ENCODE measurements at places on chromosomes 1 and 21. TPM values are rescaled to one million over a fixed set of nuclear protein-coding genes. Genes with fewer than 3 reads are reported as not detected.

DNA sequence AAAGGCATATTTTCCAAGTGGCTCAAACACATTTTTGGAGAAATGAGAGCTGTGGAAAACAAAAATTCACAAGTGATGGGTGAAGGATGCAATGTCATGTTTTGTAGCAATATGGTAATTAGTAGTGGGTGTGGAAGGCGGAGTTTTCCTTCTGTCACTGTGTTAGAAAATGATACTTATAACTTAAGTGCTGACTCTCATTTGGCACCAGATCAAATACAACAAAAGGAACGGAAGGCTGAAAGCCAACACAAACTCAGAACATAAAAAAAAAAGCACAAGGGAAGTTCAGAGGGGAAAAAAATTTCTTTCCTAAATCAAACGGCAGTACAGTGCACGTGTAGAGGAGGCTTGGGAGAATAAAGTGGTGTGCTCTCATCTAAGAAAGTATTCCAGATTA, at the start of gene TNFSF18:
Gene TNFSF18, minus strand, starts transcription at position 77 of the 400 bp plus-strand sequence. Its CDS starts 45 bp downstream, at position 32.
- DNase-seq = no peak

DNA sequence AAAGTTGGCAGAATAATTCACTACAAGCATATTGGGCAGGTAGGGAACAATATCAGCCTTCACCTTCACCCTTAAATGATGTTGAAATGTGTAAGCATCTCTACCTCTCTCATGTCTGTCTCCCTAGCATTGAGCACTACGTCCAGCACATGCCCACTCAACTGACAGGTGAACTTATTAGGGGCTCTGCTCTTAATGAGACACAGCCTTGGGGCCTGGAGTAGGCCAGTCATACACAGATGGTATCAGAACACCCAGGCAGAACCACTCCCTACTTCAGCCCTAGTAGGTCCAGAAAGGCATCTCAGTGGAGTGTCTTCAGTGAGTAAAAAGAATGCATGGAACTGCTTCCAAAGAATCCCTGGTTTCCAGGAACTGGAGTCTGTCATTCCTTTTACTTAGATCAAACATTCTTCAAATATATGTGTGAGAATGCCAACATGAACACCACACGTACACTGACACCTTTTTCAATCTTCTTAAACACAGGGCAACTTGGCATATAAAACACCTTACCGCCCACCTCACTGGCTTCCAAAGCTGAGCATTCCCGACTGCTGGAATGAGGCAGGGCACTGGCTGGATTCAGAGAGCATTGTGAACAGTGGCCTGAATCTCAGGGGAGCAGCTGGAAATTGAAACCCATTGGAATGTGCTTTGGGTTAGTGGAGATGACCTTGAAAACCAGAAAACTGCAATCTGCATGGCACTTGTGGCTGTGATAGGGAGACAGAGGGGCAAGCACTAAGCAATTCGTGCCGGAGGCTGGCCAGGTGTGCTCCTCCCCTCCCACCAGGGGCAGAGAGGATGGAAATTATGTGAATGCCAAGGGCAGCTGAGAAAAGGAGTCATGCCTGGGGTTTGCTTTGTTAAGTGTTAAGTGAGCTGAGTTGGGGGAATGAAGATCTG, 24.2 kb upstream of the HSD3B1 start:
- no peak for DNase-seq

- DNase-seq = no peak
These were observed 9.1 kb upstream of the C1orf159 start for GRCh38 chr1:1124786-1125642.

- no peak for DNase-seq
These were observed 76.7 kb upstream of the KCNK2 start for GRCh38 chr1:215005656-215006345.

DNA sequence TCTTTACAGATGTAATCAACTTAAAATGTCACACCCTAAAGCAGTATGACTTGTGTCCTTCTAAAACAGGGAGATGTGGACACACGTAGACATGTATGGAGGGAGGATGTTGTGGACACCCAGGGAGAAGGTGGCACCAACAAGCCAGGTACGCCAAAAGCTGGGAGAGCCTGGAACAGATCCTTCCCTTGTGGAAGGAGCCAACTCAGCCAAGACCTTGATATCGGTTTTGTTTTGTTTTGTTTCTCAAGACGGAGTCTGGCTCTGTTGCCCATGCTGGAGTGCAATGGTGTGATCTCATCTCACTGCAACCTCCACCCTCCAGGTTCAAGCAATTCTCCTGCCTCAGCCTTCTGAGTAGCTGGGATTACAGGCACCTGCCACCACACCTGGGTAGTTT, 45.6 kb downstream of the CHAF1B start:
- no peak for DNase-seq

DNA sequence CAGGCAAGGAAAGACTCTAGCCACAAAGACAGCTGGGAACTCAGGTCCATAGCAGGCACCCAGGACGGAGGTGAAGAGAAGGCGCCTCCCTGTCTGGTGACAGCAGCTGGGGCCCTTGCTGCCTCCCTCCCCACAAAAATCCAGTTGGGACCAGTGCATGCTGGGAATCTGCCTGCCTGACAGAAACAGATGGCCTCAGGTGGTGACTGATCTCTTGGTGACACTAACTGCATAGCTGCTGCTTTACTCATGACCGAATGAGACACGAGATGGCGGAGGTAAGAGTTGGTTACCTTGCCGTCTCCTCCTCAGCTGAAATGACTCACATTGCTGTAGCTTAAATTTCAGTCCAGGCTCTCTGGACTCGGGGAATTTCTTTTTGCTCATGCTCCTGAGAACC, 130.3 kb downstream of the FGGY start:
- DNase-seq = no peak

- no peak for DNase-seq
These were observed 16.1 kb upstream of the HMGN1 start for GRCh38 chr21:39364949-39365348.

DNA sequence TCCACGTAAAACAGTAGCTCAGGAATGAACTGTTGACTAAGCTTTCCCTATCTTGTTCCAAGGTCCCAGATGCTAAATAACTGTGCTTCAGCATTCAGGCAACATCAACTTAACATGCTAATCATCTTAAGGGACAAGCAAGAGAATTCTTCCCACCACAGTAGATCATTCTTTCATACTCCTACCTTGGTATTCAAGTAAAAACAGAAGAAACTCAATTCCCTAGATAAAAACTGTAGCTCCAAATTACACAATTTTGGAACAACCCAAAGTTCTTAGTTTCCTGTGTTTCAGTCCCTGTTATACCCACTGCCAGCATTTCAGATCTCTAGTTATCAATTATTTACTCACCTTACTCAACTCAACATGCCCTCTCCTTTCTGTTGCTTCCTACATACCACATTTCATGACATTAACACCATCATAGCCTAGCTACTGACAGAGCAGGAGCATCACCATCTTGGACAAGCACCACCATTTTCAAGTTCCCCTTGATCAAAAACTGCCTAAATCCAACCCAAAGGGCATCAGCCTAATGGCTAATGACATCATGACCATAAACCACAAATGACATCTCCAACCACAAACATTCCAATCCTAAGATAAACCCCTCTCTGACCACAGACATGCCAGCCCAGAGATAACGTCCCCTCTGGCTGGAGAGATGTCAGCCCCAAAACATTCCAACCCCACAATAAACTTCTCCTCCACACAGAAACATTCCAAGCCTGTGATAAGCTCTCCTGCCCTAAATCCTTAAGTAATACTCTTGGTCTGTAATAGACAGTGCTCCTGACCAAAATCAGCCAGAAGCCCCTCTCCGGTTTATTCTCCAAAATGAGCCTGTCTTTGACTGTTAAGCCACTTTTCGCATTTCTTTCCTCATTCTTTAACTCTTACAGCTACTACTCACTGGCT, 191.2 kb downstream of the RERE start:
- DNase-seq = no peak

NBPF6 gene
- total RNA-seq = not detected

EVA1B gene
- total RNA-seq = 83.9 TPM

Data from sigmoid colon (tissue), 7 donors.